ENCODE measurements at places on chromosomes 4 and X.

GRCh38 chrX:70134116-70134477, 850 bp downstream of the IGBP1 start:
- DNase-seq: no peak

GRCh38 chr4:156475322-156475721, 496.3 kb downstream of the PDGFC start:
- no peak for DNase-seq

DNA sequence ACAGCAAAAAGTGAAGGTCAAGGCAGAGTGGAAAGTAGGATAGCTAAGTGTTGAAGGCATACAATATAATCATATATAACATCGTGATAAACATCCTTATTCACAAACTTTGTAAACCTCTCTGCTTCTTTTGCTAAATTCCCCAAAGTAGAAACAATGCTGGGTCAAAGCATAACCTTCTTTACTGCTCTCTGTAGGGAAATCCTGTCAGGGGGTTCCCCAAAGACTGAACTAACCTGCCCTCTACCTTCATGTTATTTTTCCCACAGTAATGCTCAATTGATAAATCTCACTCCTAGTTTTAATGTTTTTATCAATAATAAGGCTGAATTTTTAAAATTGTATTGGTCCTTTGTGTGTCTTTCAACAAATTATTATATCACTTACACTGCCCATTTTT, 55.7 kb downstream of the DCHS2 start:
- no peak for DNase-seq

- DNase-seq: no peak
These were observed 18.7 kb downstream of the ANTXR2 start for GRCh38 chr4:80054375-80054774.

GRCh38 chr4:81796790-81797528, 325.3 kb upstream of the RASGEF1B start:
- no peak for DNase-seq

DNA sequence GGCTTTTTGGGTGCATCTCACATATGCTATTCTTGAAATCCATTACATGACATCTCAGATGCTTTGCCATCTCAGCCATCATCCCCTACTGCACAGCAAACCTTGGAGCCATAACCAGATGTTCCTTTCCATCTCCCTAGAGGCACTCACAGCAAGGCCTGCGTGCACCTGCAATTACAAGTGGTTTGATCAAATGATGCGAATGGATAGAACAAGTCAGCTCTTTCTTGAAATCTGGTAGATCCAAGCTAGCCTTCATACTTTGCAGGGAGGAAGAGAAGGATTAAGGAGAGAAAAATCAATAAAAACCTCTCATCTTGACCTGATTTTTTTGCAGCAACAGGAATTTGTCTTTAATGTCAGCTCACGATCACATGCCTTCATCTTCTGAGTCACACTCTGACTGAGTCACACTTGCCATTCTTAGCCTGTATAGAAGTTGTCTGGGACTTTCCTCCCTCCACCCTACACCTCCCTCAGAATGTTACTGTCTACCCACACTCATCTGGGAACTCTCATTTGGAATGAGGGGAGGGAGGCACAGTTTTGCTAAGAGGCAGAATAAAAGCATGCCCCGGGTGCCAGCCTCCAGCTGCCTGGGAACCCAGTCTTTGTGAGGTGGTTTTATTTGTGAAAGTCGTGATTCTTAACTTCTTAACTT, 11.9 kb upstream of the TRIML1 start:
- DNase-seq: no peak

Measured in activated CD4-positive, alpha-beta T cell treated with anti-CD3 and anti-CD28 coated beads for 1 hour (primary cell).